Aorta (tissue), 5 donors: ENCODE measurements at places on chromosomes 11 and 22.

- no peaks in the 10 kb centered on the region for H3K36me3 ChIP-seq
- H3K27me3 ChIP-seq: no peaks in the 10 kb centered on the region
- no peak overlapping the region for H3K4me3 ChIP-seq
- no peaks in the 10 kb centered on the region for H3K4me1 ChIP-seq
These were observed 22.9 kb downstream of the POLD3 start for GRCh38 chr11:74615311-74615710.

- no peak for DNase-seq
- H3K4me3 ChIP-seq: no peak overlapping the region
- no peaks in the 10 kb centered on the region for H3K4me1 ChIP-seq
- no peaks in the 10 kb centered on the region for H3K27me3 ChIP-seq
- no peak overlapping the region for H3K27ac ChIP-seq
These were observed 12.3 kb downstream of the TSKU start for GRCh38 chr11:76795290-76795935.

DNA sequence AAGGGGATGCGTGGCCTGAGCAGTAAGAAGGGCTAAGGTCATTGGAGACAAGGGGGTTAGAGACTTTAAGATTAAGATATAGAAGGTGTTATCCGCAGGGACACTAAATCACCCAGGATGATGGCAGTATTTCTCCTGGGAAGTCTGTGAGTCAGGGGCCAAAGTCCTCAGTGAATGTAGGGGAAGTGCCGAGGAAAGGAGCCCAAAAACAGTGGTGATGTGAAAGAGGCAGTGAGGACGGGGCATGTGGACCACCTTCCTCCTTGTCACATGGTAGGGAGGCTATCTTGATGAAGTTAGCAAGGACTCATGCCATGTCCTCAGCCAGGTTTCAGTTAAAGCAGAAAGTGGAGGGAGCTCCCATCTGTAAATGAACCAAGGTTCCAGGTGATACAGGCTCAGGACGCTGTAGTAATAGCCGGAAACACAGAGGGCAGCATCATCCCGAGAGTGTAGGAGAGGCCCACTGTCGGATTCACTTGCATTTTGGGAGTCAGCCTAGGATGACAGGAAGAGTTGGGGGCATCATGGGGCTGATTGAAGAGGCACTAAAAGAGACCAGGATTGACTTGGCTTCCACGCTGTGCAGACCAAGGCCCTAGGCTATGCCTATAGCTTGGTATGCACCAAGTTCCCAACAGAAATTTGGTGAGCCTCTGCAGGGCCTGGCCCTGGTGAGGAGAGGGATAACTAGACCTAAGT lies 33.5 kb downstream of the WEE1 start:
- H3K27me3 ChIP-seq: no peaks in the 10 kb centered on the region
- H3K4me3 ChIP-seq: no peak overlapping the region
- no peak overlapping the region for H3K27ac ChIP-seq
- DNase-seq: no peak

DNA sequence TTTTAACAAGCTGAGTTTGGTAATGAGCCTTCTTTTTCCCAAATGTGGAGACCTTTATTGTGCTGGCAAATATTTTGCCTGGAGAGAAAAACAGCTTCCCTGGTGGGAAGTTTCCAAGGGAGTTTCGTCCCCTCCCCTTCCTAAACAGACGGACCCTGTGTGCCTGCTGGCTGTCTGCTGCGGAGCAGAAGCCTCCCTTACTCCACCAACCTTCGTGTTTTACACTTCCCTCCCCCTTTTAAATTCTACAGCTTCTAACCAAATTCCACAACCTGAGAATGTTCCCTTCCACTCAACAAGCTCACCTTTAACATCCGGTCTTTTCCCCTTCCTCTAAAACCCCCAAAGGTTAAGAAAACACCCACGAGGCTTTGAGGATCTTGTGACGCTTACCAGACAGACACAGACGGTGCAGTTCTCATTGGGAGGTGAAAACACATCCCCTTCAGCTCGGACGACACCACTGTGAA lies 17.1 kb downstream of the VWCE start:
- no peak for DNase-seq
- H3K4me1 ChIP-seq: no peaks in the 10 kb centered on the region
- no peak overlapping the region for H3K27ac ChIP-seq
- H3K27me3 ChIP-seq: no peaks in the 10 kb centered on the region
- no peak overlapping the region for H3K4me3 ChIP-seq
- H3K36me3 ChIP-seq: no peaks in the 10 kb centered on the region

DNA sequence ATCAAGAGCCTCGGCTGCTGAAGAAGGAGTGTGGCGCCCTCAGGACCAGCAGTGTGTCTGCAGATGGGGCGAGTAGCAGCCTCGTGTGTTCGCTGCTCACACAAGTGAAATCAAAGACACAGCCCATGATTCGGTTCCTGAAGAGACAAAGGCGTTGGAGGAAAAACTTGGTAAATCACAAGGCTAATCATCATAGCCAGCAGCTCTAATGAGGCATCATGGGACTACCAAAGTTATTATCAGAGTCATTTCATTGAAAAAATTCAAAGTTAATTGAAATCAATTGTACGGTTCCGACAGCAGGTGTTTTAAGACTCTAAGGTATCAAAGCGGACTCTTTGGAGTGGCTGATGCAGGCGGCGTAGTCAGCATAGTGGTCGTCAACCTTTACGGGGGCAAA lies 9.5 kb downstream of the PHF21B start:
- H3K27ac ChIP-seq: no peak overlapping the region
- H3K4me1 ChIP-seq: no peaks in the 10 kb centered on the region
- H3K36me3 ChIP-seq: no peaks in the 10 kb centered on the region
- H3K27me3 ChIP-seq: no peaks in the 10 kb centered on the region
- DNase-seq: no peak

DNA sequence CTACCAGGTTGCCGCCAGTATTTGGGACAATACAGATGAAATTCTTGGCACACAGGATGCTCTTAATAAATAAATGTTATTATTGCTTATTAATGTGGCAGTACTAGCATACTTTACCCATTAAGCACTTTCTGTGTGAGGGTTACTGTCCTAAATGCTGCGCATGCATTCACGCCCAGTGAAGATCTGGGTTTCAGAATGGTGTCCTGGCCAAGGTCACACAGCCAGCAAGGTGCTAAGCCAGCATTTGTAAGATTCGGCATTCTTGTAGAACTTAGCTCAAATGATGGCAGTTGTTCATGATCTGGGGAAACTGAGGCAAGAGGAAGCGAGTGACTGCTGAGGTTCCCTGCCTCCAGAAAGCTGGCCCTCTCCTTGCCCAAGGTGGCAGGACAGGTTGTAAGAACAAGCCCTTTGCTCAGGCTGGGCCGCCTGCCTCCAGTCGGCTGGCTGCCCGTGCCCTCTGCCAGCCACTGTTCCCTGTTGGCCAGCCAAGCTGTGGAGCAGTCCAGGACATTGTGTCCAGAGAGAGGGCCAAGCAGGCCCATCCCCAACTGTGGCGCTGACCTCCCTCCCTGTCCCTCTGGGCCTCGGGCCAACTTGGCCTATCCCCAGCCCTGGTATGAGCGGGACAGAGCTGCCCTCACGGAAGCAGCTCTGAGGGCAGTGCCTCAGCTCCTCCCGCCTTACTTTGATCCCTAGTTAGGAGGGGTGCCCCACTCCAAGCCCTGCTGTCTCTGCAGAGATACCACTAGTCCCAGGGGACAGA lies 28.8 kb downstream of the TOB2 start:
- peak; percentile 98 for DNase-seq
- no peak overlapping the region for H3K4me3 ChIP-seq
- H3K36me3 ChIP-seq: no peaks in the 10 kb centered on the region
- H3K27me3 ChIP-seq: no peaks in the 10 kb centered on the region
- H3K27ac ChIP-seq: peak overlapping the region; percentile 65

GRCh38 chr11:62574363-62575071 lies 826 bp upstream of the EEF1G start:
- no peaks in the 10 kb centered on the region for H3K36me3 ChIP-seq
- DNase-seq: peak; percentile 68
- H3K27ac ChIP-seq: peak overlapping the region; percentile 90
- H3K27me3 ChIP-seq: no peaks in the 10 kb centered on the region

DNA sequence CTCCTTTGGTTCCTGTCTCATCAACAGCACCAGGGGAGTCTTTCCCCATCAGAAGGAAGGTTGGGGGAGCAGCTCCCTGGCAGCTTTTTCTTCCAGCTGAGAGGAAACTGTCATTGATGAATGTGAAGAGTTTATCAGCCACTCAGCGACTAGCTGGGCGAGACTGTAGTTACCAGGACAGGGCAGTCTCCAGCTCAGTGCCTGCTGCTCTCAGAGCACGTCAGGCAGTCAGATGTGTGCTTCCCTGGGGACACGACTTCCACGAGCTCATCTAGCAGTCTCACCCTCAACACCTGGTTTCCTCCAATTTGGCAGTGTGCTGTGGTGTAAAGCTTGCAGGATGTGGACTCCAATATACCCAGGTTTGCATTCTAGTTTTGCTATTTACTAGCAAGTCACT lies 12.5 kb upstream of the C1QTNF4 start:
- peaks cover 3% of the 10 kb centered on the region for H3K4me1 ChIP-seq
- H3K36me3 ChIP-seq: no peaks in the 10 kb centered on the region

GRCh38 chr11:73040046-73040445 lies 102.1 kb downstream of the FCHSD2 start:
- DNase-seq: no peak
- no peaks in the 10 kb centered on the region for H3K27me3 ChIP-seq
- H3K4me3 ChIP-seq: no peak overlapping the region
- no peaks in the 10 kb centered on the region for H3K4me1 ChIP-seq
- no peaks in the 10 kb centered on the region for H3K36me3 ChIP-seq
- no peak overlapping the region for H3K27ac ChIP-seq

DNA sequence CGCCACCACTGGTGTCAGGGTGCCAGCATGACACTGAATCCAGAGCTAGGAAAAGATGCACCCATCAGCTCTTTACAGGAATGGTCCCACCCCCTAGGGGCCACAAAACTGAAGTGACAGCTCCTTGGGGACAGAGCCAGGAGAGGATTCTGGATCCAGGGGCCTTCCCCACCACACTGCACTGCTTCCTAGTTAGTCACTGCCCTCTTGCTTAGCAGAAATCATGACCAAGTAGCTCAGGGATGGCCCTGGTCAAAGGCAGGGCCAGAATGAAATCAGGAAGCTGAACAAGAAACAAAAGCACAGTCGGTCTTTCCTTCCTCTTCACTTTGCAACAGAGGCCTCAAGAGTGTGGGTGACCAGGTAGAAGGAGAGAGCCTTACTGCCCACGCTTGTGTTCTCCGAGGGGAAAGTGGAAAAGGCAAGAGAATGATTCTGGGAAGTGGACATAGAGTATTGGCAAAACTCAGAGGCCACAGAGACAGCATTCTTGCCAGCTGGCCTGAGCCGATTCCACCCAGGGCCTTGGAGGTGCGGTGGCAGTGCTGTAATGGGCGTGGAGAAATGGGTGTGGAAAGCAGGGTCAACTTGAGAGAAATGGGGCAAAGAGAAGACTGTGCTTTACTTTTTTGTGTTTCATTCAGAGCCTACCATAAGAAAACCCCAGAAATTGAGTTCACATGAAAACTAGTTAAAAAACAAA lies 39.8 kb downstream of the KCNJ1 start:
- H3K4me3 ChIP-seq: no peak overlapping the region
- no peaks in the 10 kb centered on the region for H3K27me3 ChIP-seq
- H3K36me3 ChIP-seq: no peaks in the 10 kb centered on the region
- H3K4me1 ChIP-seq: no peaks in the 10 kb centered on the region
- no peak for DNase-seq
- H3K27ac ChIP-seq: no peak overlapping the region

GRCh38 chr22:23984430-23984829 lies 4.5 kb downstream of the GSTT2 start:
- no peaks in the 10 kb centered on the region for H3K4me1 ChIP-seq
- no peak overlapping the region for H3K27ac ChIP-seq
- H3K4me3 ChIP-seq: no peak overlapping the region
- peak; percentile 47 for DNase-seq
- H3K27me3 ChIP-seq: no peaks in the 10 kb centered on the region

- H3K36me3 ChIP-seq: no peaks in the 10 kb centered on the region
- no peak overlapping the region for H3K27ac ChIP-seq
- no peaks in the 10 kb centered on the region for H3K27me3 ChIP-seq
- DNase-seq: no peak
- H3K4me1 ChIP-seq: no peaks in the 10 kb centered on the region
- no peak overlapping the region for H3K4me3 ChIP-seq
These were observed 5.5 kb upstream of the CXCR5 start for GRCh38 chr11:118878163-118878563.

- no peaks in the 10 kb centered on the region for H3K27me3 ChIP-seq
- DNase-seq: no peak
- no peaks in the 10 kb centered on the region for H3K4me1 ChIP-seq
These were observed at the start of gene LRRC4C for GRCh38 chr11:41459465-41460401. TSS of gene LRRC4C (minus strand) at chr11:41459652.

- no peaks in the 10 kb centered on the region for H3K36me3 ChIP-seq
- H3K27me3 ChIP-seq: no peaks in the 10 kb centered on the region
- no peak overlapping the region for H3K27ac ChIP-seq
- no peak overlapping the region for H3K4me3 ChIP-seq
- DNase-seq: no peak
These were observed 53.7 kb downstream of the SGSM3 start for GRCh38 chr22:40423882-40424640.

GRCh38 chr11:131957201-131957600 lies 586.8 kb downstream of the NTM start:
- H3K27me3 ChIP-seq: no peaks in the 10 kb centered on the region
- H3K27ac ChIP-seq: no peak overlapping the region
- no peaks in the 10 kb centered on the region for H3K36me3 ChIP-seq
- no peak overlapping the region for H3K4me3 ChIP-seq
- no peaks in the 10 kb centered on the region for H3K4me1 ChIP-seq

GRCh38 chr11:85947431-85948272 lies 92.5 kb downstream of the CCDC83 start:
- no peak for DNase-seq
- no peaks in the 10 kb centered on the region for H3K4me1 ChIP-seq
- no peak overlapping the region for H3K4me3 ChIP-seq
- H3K36me3 ChIP-seq: no peaks in the 10 kb centered on the region
- H3K27me3 ChIP-seq: no peaks in the 10 kb centered on the region

DNA sequence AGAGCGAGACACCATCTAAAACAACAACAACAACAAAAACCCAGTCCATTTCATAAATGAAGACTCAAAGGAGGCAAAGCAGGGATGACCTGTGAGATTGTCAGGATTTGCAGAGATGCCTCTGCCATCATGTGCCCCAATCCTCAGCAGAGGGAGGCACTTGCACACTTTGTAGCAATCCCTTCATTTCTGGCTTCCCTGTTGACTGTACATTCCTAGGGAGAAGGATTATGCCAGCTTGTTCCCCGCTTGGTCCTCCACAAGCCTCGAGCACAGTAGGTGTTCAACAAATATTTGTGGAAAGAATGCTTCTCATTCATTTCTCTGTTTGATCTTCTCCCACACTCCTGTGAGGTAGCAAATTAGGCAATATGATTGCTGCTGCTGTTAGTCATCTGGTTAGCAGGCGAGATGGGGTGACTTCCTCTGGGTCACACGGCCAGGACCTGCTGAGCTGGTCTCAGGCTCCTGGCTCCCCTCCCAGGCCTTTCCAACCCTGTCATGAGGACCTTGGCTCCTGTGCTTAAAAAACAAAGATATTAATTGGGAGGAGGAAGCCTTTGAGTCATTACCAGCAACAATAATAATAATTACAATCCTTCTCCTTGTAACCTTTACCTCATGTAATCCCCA lies 34.1 kb downstream of the LIF start:
- no peaks in the 10 kb centered on the region for H3K36me3 ChIP-seq
- H3K27ac ChIP-seq: no peak overlapping the region
- no peak overlapping the region for H3K4me3 ChIP-seq
- H3K4me1 ChIP-seq: no peaks in the 10 kb centered on the region
